Sigmoid colon (tissue), 7 donors: ENCODE measurements at places on chromosomes 3 and 15. TPM values are rescaled to one million over a fixed set of nuclear protein-coding genes. Genes with fewer than 3 reads are reported as not detected.

DNA sequence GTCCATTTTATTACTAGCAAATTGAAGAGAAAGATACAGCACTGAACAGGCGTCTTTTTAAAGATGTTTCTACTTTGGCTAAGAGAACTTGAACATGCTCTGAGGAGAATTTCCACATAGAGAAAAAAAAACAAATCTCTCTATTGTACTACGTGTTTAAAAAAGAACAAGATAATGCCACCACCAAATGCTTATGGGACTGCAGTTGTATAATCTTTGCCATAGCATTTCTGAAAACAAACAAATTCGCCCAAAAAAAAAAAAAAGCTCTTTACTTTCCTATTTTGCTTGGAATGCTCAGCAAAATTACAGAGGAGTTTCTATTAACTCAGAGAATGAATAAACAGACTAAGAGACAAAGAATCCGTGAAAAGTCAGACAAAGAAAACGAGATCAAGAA, 114.2 kb downstream of the CNTN3 start:
- DNase-seq: no peak

- peak; percentile 32 for DNase-seq
These were observed 128.4 kb upstream of the SMAD3 start for GRCh38 chr15:66936861-66937582.

- DNase-seq: no peak
These were observed 723 bp upstream of the DRD3 start for GRCh38 chr3:114179575-114179974.

GRCh38 chr3:188349351-188349901, 195.5 kb downstream of the LPP start:
- DNase-seq: no peak

- DNase-seq: no peak
These were observed 153.5 kb downstream of the MECOM start for GRCh38 chr3:169509780-169510692.

GRCh38 chr3:87761341-87761740, 297.5 kb downstream of the CGGBP1 start:
- DNase-seq: no peak

DNA sequence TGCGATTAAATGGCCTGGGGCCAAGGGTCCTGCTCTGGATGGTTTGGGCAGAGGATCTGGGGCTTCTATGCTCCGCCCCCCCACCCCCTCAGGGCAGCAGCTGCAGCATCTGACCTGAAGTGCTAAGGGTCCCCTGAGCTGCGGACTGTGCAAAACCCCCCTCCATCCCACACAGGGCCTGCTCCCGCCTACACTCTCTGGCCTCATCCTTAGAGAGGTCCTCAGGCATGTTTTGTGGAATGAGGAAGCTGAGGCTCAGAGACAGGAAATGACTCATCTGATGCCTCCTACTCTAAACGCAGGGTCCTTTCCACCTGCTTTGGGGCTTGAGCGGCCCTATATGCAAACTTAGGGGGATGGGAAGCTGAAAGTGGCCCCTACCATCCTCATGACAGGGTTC, 59.5 kb upstream of the CTSH start:
- no peak for DNase-seq

PLA2G4E gene
- not detected for total RNA-seq

- no peak for DNase-seq
These were observed 237.7 kb downstream of the NR1D2 start for GRCh38 chr3:24182756-24183155.

- peak; percentile 40 for DNase-seq
These were observed 54.9 kb downstream of the KIF9 start for GRCh38 chr3:47227678-47228077.

TTLL13 gene
- total RNA-seq: not detected

SMCO1 gene
- not detected for total RNA-seq
